Progenitor cell of endocrine pancreas (in vitro differentiated cells): ENCODE measurements at places on chromosomes 3 and 15.

DNA sequence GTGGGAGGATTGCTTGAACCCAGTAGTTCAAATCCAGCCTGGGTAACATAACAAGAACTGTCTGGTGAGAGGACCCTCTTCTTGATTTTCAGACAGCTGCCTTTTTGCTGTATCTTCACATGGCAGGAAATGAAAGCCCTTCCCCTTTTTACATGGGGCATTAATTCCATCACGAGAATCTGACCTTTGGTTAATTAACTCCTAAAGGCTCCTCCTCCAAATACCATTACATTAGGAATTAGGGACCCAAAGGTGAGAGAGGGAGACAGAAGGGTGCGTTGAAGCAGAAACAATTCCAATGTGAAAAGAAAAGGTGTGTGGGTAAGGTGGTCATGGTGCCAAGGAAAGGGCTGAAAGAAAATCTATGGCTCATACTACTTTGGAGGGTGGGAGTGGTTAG, 536.2 kb downstream of the MAGI1 start:
- DNase-seq: no peak

- DNase-seq: no peak
Observed at GRCh38 chr3:70358978-70359580, 46.6 kb upstream of the MDFIC2 start.

GRCh38 chr3:151537726-151538125, 76.9 kb upstream of the IGSF10 start:
- no peak for DNase-seq

DNA sequence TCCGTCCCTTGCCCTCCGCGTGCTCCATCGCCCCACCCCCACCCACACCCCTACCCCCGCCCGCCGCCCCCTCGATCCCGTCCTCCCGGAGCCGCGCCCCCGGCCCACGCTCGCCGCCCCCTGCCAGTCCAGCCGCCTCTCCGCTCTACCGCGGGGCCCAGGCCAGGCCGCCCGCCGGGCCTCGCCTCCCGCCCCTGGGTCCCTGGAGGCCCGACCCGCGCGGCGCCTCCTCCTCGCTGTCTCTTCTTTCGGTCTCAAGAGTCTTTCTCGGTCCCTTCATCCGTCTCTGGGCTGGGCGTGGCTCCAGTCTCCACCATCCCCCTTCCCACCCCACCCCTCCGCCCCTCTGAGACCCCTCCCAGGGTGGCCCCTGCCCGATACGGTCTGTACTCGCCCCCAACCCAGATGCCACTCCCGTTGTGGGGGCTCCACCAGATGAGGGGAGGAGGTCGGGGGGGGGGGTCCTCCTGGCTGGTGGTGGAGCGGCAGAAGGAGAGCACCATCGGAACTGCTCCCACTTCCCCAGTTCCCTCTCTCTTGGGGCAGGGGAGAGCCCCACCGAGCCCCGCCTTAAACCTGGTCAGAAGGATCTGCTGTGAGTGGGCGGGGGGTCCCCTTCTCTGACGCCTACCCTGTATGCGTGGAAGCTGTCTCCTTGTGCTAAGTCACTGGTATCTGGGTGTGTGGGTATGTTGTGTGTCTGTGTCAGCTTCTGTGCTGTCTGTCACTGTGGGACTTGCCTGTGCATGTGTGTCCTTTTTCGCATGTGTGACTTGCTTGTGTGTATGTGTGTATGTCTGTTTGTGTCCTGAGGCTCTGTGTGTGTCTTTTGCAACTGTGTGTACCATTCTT, 1.0 kb downstream of the PRKCD start:
- peak; percentile 24 for DNase-seq

DNA sequence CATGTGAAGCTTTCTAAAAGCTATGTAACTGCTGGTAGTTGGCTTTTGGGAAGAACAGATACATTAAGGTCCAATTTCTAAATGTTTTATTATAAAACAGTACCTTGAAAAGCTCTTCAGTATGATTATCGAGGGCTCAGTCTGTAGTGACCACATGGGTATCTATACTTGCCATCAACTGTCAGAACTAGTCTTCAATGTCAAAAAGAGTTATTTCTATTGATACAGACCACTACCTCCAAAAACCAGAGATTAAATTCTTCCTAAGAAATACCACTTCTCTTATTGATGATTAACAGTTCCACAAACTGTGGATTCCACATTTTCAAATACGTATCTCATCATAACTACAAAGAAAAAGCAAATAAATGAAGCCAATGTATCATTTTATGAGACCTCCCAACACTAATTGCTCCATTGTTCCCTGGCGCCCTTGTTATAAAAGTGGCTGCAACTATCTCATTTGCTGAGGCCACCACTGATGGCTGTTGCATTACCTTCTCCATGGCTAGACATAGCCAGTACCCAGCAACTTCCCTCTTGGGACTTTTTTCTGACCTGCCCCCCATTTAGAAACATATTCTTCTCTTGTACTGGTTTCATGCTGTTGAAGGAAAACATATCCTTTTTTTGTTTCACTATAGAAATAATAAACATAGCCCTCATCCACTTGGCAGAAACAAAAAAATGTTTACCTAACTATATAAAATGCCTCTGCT, 33.9 kb upstream of the MBNL1 start:
- no peak for DNase-seq

- no peak for DNase-seq
Observed at GRCh38 chr15:71220828-71221227, 105.6 kb downstream of the THSD4 start.
